Fibroblast of upper back skin (primary cell): ENCODE measurements at places on chromosomes 4 and X.

DNA sequence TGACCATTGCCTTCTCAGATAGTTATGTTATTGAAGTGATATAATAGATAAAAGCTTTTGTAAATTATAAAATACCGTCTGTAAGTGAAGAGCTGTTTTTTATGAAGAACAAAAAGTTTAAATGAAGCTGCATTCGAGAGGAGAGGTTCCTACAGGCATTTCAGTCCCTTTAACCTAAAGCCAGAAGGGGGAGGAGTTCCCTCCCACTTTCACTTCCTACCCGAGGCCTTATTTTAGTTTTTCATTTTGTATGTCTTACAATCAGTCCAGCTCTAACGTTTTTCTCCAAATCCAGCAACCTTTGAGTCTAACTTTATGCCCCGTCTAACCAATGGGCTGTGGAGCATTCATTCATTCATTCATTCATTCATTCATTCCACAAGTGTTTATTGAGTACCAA lies 16.5 kb upstream of the SOX3 start:
- no peak for DNase-seq

GRCh38 chr4:2340272-2341061 lies 78.0 kb downstream of the ZFYVE28 start:
- DNase-seq, result no peak

GRCh38 chr4:134548052-134548628 lies 346.6 kb upstream of the PABPC4L start:
- no peak for DNase-seq

GRCh38 chr4:17124767-17125166 lies 226.3 kb upstream of the LDB2 start:
- no peak for DNase-seq
